RKO (cell line): ENCODE measurements at places on chromosomes 11 and 22.
A peak's percentile ranks its signal among the peaks of the same experiment; 100 is the strongest.

- DNase-seq: no peak
Observed at GRCh38 chr11:16280256-16280682, 76.1 kb downstream of the SOX6 start.

DNA sequence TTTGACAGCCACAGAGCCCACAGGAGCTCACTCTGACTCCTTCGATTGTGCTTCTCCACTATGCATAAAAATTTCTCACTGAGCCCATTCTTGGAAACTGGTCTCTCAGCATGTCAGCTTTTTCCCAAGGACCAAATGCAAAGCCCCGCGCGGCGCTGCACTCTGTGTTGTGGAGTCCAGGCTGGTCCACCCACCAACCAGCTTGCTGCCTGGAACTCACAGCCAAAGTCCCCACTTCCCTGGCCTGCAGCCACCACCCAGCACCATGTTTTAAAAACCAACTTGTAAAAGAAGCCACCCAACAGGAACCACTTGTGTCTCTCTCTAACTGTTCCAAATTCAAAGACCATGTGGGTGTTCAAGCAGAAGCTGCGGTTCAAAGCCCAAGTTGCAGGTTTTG lies 124.4 kb downstream of the SPATA19 start:
- no peak for DNase-seq

GRCh38 chr22:24054356-24054755 lies 43.3 kb downstream of the CABIN1 start:
- no peak for DNase-seq

GRCh38 chr22:48535868-48536540 lies 1291.7 kb downstream of the BRD1 start:
- no peak for DNase-seq

DNA sequence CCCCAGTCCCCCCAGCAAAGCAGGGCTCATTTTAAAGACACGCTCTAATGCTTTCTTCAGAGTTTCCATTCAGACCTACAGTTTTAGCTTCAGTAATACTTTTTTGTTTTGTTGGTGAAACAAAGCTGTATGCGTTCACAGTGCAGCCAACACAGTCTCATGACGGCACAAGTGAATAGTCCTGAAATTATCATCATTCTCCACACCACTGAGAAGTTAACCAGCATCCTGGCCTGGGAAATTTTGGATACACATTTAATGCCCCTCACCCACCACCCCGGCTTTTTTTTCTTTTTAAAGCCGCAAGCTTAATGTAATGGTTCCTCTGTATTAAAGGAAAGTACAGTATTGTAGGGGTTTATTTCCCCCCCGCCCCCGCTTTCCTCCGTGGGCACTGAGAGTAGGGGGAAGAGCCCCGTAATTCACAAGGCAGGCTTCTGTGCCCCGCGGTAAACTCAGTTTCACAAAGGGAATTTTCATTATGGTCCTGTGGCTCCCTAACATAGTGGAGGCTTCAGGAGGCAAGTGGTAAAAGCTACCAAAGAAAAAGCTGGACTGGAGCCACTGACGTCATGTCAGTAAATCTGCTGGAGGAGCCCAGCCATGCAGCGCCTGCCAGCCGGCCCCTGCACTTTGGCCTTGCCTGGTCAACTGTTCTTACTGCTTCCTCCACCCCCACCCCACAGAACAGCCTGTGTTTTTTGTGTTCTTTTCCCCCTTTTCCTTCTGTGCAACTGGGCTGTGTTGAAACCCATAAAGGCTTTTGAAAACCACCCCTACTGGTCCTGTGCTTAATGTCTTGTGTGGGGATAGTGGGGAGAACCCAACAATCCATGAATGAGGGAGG lies 18.2 kb downstream of the TEAD1 start:
- peak; percentile 93 for DNase-seq

DNA sequence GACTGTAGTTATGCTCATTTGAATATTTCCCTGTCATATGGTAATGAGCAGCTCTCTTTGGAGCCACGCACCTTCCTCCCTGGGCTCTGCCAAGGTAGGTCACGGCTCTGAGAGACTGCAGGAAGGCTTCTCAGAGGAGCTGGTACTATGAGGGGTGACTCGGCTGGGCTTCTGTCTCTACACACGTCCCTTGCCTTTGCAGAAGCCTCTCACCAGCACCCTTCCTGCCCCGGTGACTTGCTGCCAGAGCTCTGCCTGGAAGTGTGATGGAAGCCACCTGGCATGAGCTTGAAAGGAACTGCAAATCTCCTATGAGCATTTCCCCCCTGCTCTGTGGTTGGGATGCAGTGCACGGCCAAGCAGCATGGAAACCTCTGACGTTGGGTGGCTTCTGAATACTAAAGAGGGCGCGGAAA lies 74.2 kb downstream of the KIRREL3 start:
- no peak for DNase-seq

DNA sequence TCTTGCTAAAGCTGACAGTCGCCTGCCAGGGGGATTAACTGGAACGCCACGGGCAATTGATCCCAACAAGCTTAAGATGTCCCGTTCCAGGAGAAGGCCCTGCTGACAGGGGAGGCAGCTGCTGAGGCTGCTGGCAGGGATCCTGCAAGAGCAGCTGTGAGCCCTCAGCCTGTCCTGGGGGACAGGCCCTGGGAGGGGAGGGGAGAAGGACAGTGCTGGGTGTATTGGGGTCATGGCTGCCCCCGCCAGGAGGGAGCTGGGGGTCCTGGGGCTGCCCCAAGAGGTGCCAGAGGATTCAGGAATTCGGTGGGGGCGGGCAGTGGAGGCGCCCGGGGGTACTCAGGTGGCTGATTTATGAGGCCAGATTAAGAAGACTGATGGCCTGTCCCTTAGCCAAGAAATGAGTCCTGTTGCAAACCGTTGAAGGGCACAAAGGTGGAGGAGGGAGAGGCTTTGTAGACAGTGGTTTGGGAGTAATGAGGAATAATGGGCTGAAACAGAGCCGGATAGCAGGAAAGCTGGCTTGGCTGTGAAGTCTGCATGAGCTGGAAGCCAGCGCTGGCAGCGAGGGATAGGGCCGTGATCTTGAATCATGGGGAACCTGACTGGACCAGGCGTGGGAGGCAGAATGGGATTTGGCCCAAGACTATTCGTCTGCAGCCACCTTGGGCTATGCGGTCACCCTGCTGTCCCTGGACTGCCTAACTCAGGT lies 133.5 kb downstream of the CACNA1I start:
- no peak for DNase-seq

DNA sequence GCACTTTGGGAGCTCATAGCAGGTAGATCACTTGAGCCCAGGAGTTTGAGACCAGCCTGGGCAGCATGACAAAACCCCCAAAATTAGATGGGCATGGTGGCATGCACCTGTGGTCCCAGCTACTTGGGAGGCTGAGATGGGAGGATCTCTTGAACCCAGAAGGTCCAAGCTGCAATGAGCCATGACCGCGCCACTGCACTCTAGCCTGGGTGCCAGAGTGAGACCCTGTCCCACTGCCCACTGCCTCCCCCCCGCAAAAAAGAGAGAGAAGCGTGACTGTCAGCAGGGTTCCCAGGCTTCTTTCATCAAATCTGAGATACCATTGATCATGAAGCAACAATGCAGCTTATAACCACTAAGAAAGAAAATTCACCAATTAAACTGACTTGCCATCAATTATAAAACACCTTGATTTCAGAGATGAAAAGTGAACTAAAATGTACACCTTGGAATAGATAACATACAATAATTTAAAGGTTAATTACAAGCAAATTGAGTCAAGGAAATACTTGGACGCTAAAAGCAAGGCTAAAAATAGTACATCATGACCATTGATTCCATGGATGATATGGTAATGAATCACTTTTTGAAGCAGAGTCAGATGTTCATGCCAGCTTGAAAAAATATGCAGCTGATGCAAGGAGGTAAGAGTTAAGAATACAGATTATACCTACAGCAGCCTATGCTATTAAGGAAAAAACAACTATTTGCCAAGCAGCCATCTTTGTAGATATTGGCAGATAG lies 90.8 kb upstream of the ALKBH3 start:
- DNase-seq: peak; percentile 77

DNA sequence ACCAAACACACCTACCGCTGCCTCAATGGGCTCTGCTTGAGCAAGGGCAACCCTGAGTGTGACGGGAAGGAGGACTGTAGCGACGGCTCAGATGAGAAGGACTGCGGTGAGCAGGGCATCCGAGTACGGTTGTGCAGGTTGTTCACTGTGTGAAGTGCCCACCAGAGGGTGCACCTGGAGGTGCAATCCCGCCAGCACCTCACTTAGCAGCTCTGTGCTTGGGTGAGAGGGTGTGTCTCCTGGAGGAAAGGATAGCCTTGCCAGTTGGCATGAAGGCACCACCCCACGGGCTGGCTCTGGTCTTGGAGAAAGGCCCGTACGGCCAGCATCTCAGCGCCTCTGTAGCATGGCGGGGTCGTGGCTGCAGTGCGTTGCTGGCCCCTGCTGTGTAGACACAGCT lies 39.4 kb downstream of the ST14 start:
- DNase-seq: no peak

GRCh38 chr11:100672498-100673033 lies 14.5 kb upstream of the ARHGAP42 start:
- DNase-seq: no peak

GRCh38 chr11:133384731-133385130 lies 147.6 kb downstream of the OPCML start:
- no peak for DNase-seq

DNA sequence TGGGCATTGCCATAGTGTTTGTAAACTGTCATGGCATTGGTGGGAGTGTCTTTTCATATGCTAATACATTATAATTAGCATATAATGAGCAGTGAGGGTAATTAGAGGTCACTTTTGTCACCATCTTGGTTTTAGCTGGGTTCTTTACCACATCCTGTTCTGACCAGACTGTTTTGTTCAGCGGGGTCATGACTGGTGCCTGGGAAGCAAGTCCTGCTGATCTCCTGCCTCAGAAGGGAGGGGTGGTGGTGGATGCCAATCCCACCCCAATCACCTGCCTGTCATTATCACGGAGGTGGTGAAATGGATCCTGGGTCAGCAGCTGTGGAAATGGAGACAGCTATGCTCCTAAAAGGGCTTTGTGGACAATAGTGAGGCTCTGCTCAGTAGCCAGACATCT lies 31.2 kb downstream of the IL18 start:
- DNase-seq: no peak

GRCh38 chr11:48000432-48000831 lies 20.1 kb downstream of the PTPRJ start:
- DNase-seq: no peak

GRCh38 chr11:96643173-96643572 lies 253.4 kb downstream of the JRKL start:
- no peak for DNase-seq

- no peak for DNase-seq
Observed at GRCh38 chr22:40001800-40002577, 7.2 kb downstream of the FAM83F start.

DNA sequence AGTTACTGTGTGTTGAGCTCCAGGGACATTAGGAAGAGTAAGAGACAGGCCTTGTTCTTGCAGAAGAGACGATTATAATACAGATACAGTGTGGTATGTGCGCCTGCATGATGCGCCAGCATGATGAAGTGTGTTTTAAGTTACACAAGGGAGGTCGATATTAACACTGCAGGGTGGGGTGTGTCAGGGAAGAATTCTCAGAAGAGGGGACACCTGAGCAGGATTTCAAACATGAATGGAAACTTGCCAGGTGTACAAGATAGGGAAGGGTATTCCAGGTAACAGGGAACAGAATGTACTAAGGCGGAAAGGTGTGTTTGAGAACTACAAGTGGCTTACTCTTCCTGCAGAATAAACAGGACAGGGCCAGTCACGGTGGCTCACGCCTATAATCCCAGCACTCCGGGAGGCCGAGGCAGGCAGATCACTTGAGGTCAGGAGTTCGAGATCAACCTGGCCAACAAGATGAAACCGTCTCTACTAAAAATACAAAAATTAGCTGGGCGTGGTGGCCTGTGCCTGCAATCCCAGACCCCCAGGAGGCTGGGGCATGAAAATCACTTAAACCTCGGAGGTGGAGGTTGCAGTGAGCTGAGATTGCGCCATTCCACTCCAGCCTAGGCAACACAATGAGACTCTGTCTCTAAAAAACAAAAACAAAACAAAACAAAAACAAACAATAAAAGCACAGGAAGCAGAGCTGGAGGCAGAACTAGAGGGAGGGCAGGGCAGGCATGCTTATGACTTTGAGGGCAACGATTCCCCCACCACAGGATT lies 59.0 kb downstream of the SYN3 start:
- DNase-seq: no peak

GRCh38 chr11:65968600-65969482 lies 7.3 kb downstream of the SART1 start:
- DNase-seq: no peak

DNA sequence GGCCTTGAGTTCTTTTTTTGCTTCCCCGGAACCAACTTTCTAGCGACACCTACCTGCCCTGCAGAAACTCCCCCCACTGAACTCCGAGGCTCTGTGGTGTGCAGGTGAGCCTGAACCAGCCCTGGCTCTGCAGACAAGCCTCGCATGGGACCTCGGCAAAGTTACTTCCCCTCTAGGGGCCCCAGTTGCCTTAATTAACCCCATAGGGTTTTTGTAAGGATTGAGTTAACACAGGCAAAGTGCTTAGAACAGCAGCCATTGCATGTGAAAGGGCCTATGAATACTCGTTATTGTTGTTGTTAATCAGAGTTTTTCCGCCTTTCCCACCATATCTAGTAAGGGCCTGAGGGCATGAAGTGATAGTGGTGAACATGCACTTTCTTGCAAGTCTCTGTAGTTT lies 12.6 kb upstream of the SYT13 start:
- DNase-seq: no peak

GRCh38 chr11:118615282-118615975 lies 8.0 kb downstream of the PHLDB1 start:
- no peak for DNase-seq

- no peak for DNase-seq
Observed at GRCh38 chr22:49664371-49664881, 163.2 kb downstream of the BRD1 start.

DNA sequence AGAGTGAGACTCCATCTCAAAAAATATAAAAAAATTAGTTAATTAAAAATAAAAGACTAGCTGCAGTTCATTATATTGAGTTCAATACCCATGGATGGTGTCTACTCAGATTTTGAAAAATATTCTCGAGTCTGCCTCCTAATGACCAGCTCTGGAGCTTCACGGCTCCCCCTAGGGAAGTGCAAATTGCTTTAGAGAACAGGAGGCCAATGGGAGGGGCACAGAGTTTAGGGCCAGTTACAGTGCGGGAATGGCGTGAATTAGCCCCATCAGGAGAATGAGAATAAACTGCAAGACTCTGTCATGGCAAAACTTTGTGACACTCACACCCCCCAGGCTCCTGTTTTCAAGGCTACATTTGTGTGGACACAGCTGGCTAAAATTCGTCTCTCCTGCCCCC lies 4.6 kb downstream of the FGF4 start:
- no peak for DNase-seq

DNA sequence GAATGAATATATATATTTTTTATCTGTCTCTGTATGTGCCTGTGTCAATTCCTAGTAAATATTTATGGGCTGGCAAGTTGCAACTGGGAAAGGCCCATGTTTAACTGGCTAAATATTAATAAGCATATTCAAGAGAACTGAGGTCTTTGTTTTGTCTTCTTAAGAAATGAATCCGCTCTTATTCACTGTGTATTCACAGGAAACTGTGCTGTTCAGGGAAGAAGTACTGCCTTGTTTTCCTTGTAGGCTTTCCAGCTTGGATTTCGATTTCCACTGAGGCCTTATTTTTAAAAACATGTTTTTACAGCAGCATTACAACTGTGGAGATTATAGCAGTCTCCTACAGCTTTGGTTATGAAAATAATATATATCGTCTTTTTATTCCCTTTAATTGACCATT lies 64.7 kb downstream of the LDLRAD3 start:
- no peak for DNase-seq

- no peak for DNase-seq
Observed at GRCh38 chr11:88689548-88690240, 352.2 kb upstream of the CTSC start.
